Chondrocyte (in vitro differentiated cells): ENCODE measurements at places on chromosomes 16 and 17.

DNA sequence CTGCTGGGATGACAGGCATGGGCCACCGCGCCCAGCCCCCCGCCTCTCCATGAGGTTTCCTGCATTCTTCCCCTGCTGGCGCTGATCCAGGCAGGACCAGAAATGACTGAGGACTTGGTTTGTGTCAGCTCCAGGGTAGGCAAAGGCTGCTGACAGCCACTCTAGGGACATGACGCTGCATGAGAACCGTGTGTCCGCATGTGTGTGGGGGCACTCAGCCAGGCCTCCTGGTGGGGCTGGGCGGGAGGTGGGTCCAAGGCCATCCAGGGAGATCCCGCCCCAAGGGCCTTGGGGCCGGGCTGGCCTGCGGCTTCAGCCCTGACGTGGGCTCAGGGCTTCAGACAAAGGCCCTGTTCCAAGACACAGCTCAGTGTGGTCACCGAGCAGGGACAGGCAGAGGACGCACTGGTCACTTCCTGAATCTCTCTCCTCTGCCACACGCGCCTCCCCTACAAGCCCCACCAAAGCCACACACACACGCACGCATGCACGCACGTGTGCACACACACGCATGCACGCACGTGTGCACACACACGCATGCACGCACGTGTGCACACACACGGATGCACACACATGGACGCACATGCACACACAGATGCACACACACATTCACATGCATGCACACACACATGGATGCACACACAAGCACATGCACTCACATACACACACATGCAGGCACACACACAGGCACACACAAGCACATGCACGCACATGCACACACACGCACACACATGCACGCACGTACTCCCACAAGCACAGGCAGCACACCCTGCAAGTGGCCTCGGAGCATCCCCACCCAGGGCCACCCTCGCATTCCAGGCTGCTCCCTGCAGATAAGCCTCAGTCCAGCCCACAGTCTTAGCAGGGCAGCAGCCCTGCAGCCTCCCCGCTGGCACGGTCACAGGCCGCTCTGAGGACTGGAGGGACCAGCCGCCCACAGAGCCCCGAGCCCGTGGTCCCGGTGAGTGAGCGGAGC, 5.3 kb upstream of the TMEM204 start:
- no peak for DNase-seq

DNA sequence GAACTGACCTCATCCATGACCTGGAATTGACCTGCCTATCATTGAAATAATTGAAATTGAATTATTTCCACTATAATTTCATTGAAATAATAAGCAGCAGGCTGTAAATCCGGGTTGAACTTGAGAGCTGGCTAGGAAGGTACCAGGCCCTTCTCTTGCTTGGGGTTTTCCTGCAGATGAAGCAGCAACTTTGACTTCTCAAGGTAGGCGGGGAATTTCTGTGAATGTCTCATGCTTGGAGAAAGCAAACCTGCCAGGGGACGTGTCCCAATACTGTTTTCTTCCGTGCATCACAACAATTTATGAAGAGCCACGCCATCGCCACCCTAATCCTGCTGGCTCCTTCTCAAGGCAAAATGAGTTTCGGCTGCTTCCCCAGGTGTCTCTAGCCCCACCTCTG, 97.5 kb upstream of the XYLT1 start:
- no peak for DNase-seq

GRCh38 chr17:75783069-75783783, 1.4 kb upstream of the UNK start:
- no peak for DNase-seq

DNA sequence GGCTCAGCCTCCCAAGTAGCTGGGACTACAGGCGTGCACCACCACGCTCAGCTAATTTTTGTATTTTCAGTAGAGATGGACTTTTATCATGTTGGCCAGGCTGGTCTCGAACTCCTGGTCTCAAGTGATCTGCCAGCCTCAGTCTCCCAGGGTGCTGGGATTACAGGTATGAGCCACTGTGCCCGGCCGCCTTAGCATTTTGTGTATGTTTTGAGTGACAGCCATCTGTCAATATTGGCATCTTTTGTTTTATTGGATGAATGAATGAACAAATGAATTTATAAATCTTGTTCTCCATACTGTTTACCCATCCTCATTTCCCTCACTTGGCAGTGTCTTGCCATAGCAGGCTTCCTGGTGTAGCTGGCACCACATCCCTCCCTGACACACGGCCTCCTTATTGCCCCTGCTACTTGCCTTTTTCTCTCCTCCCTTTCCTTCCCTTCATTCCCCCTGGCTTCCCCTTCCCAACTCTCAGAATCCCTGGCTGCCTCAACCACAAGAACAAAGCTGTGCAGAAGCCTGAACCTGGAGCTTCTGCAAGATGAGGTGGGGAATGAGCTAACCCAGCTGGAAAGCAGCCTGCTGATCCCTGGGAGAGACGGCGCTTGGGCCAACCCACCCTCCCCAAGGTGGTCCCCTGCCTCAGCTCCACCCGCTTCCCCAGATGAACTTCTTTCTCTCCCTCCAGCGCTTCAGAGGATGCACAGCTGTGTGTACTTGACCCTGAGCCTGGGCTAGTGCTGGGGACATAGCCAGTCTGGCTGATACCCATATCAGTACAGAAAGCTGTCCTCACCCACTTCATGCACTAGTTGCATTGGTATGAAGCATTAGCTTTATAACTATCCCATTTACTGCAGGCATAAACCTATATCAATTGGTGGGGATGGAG, 34.3 kb downstream of the WNT9B start:
- DNase-seq = no peak

DNA sequence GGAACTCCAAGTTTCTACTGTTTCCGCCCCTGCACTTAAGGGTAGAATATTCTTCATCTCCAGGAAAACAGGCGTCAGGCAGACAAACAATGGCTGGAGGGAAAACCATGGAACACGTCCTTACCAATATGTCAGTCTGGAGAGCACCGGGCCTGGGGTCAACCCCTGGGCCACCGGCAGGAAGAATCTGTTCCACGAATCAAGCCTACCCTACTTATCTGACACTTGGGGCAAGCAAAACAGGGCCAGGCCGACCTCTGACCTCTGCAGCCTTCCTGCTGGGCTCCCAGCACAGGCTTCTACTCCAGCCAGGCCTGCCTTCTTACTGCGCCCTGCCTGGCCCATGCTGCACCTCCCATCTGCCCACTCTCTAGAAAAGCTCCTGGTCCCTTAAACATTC, 10.1 kb downstream of the VAC14 start:
- no peak for DNase-seq

DNA sequence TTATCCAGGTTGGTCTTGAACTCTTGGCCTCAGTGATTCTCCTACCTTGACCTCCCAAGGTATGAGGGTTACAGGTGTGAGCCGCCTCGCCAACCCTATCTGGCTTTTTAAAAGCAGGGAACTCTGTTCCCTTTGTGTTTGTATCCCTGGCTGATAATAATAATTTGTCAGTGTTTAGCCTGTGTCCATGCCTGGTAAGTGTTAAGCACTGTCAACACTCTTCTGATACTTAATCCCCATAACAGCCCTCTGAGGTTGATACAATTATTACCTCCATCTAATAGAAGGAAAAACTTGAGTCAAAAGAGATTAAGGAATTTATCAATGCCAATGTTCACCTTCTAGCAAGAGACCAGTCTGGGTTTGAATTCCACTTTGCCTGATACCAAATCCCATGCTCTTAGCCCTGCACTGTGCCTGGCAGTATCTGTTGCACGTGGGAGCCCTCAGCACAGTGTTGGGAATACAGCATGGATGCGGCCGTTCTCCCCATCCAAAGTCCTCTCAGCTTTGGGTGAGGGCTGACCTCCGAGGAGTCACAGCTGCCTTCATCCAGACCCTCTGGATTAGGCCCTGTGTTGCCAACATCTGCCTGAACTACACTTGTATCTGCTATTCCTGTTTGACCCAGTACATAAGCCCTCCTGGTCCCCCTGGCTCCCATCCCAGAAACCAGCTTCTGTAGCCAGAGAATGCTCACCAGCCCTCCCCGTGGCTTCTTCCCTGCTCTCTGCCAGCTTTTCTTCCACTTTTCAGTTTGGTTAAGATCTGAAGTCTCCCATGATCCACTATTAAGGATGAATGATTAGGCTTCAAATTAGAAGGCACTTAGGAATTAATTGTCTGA, 335.6 kb upstream of the ASIC2 start:
- DNase-seq = no peak

DNA sequence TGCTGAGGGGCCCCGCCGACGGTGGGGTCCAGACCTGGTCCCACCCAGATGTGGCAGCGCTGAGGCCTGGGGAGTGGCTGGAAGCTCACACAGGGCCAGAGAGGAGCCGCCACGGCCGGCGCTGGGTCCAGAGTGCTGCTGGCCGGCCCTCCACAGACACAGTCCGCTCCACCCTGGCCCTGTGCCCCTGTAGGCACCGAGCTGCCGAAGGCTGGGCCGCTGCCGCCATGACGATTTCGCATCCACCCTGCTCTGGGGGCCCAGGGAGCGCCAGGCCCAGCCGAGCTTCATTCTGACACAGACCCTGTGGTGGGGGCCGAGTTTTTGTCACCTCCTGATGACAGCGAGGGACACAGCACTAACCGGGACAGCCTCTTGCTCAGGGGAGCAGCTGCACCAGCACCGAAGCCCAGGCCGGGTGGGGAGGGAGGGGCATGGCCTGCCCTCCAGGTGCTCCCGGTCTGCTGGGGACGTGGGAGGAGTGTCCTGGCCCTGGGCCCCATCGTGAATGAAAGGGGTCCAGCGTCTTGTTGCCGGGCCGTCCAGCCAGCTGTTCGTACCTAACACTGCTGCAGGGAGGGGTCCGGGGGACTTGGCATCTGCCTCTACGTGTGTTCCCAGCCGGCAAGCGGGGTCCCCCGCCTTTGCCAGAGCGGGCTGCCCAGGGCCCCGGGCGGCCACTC, 27.1 kb upstream of the SSTR5 start:
- no peak for DNase-seq

GRCh38 chr17:28657756-28658155, 4.0 kb downstream of the SDF2 start:
- no peak for DNase-seq

- no peak for DNase-seq
These were observed 1496.5 kb upstream of the GOT2 start for GRCh38 chr16:60230666-60231065.

DNA sequence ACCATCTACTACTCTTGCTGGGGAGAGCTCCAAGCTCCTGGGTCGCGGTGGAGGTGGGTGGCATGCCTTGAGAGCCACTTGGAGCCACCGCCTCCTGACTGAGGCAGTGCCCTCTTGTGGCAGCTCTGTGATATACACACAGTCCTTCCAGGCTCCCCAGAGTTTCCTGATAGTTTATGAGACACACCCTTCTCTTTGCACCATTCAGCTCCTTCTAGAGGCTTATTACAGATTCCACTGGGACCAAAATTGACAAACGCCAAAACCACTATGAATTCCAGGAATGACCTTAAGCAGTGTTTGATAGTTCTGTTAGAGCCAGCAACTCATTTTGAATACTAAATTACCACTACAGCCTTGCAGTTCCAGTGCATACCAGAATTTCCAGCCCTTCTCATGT, 170.1 kb upstream of the CDH13 start:
- DNase-seq = no peak

- DNase-seq = no peak
These were observed 1.4 kb downstream of the ALDOA start for GRCh38 chr16:30066761-30067583.

DNA sequence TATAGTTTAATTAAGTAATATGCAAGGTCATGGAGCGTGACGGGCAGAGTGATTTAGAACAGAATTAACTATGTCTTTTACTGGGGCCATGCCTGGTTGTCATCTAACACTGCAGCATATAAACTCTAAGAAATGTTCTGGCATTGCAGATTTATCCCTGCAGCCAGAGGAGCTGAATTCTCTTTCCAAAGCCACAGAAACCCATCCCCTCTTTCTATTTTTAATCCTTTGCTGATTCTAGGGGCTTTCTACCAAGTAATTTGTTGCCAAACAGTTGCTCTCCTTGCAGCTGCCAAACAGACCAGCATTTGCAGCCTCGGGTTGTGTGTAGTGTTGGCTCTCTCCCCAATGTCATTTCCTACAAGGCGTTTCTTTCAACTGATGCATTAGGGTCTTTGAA, 243.2 kb upstream of the MON1B start:
- no peak for DNase-seq

DNA sequence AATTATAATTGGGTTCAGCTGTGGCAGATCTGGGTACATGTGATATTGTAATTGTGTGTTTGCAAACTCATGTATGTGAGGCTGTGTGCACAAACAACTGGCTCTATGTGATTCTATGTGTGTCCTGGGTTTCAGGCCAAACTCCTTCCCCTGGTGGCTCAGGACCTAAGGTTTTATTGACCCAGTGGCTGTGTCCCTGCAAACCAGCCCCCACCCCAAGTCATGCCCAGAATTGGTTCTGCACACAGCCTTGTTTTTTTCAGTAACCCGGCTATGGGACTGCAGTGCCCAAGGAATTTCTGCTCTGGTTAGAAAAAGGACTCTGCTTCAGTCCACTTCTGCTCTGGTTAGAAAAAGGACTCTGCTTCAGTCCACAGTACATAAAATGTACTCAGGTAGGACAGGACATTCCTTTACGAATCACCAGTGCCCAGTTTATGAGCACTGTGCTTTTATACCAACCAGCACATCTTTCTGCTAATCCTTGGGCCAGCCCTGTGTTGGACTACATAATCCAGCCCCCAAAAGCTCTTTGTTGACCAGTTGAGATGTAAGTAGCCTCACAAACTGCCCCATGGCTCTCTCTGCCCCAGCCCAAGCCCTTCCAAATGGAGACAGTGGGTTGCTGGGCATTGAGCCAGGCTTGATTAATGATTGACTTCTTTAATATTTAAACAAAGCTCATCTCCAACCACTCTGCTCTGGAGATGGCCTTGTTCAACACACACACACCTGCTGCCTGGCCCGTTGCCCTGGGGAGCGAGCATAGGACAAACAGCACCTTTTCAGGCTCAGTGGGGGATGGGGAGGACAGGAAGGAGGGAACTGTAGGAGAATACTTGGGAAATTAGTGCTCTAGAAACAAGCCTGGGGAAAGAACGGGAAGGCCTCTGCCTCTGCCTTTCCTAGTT, 2.9 kb upstream of the KCNH6 start:
- no peak for DNase-seq

- no peak for DNase-seq
These were observed 12.0 kb upstream of the KRT19 start for GRCh38 chr17:41539979-41540701.

DNA sequence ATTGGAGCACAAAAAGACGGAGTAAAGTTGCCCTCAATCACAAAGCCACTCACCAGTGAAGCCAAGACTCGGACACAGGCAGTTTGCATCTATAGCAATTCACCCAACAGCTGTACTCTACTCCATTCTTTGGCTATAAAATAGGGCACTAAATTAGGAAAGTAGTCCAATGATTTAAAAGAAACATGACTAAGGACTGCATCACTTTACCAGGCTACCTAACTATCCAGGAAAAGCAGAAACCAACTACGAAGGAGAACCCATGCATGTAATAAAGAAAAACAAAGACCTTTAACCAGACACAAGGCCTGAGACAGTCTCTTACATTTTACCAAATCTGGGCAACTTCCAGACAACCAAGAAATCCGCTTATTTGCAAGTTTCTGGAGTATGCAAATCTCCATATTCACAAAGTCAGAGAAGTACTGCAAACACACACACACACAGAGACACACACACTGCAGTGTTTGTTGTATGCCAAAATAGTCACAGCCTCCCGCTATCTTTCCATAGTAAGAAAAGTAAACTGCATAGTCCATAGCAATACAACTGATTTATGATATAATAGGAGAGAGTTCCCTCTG, 59.8 kb downstream of the CDH11 start:
- DNase-seq = no peak

GRCh38 chr16:12587170-12587569, 216.5 kb downstream of the CPPED1 start:
- DNase-seq = no peak

GRCh38 chr17:64262198-64262999, 661 bp downstream of the TEX2 start:
- no peak for DNase-seq

GRCh38 chr16:9992441-9992840, 189.8 kb downstream of the GRIN2A start:
- no peak for DNase-seq
